ENCODE measurements at places on chromosomes 3 and 15.

DNA sequence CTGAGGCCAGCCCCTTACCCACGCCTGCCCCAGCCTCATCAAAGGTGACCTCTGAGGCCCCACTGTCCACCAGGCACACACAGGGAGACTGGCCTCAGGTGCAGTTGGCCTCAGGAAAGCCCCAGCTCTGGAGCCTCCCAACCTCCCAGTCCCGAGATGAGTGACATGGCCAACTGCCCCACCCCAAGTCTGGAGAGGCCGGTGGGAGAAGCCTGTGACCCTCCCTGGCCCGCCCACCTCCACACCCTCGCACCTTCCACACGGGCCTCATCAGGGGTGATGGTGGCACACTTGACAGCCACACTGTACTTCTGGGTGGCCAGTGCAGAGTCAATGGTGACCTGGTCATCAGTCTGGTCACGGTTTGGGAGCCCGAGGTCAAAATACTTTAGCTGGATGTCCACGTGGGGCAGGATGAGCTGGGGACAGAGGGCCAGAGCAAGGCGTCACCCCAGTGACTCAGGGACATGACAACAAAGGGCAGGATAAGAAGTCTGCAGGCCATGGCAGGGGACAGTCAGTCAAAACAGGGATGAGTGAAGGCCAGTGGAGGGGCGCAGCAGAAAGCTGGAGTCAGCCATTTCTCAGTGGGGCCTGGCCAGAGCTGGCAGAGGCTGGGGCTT, 11.9 kb downstream of the IDH2 start:
- no peak for DNase-seq

DNA sequence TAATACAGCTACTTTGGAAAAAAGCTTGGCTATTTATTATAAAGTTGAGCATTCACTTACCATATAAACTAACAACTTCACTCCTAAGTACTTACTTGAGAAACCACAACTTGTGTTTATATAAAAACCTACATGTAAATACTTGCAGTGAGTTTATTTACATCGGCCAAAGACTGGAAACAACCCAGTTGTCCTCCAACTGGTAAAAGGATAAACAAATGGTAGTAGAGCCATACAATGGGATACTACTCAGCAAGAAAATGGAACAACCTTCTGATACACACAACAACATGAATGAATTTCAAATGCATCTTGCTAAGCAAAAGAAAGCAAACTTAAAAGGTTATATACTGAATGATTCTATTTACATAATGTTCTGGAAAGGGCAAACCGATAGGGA, 63.7 kb downstream of the SLC7A14 start:
- no peak for DNase-seq

GRCh38 chr15:53266176-53266575, 476.0 kb upstream of the ONECUT1 start:
- no peak for DNase-seq

GRCh38 chr15:25643120-25643519, 204.3 kb upstream of the UBE3A start:
- DNase-seq = no peak

- DNase-seq = no peak
Observed at GRCh38 chr3:107627962-107628542, 105.3 kb downstream of the BBX start.

GRCh38 chr3:182895513-182896112, 84.7 kb downstream of the DCUN1D1 start:
- DNase-seq = no peak

GRCh38 chr3:123941121-123941520, 19.9 kb downstream of the CCDC14 start:
- no peak for DNase-seq

GRCh38 chr15:45474799-45475198, 47.8 kb downstream of the SLC30A4 start:
- no peak for DNase-seq

DNA sequence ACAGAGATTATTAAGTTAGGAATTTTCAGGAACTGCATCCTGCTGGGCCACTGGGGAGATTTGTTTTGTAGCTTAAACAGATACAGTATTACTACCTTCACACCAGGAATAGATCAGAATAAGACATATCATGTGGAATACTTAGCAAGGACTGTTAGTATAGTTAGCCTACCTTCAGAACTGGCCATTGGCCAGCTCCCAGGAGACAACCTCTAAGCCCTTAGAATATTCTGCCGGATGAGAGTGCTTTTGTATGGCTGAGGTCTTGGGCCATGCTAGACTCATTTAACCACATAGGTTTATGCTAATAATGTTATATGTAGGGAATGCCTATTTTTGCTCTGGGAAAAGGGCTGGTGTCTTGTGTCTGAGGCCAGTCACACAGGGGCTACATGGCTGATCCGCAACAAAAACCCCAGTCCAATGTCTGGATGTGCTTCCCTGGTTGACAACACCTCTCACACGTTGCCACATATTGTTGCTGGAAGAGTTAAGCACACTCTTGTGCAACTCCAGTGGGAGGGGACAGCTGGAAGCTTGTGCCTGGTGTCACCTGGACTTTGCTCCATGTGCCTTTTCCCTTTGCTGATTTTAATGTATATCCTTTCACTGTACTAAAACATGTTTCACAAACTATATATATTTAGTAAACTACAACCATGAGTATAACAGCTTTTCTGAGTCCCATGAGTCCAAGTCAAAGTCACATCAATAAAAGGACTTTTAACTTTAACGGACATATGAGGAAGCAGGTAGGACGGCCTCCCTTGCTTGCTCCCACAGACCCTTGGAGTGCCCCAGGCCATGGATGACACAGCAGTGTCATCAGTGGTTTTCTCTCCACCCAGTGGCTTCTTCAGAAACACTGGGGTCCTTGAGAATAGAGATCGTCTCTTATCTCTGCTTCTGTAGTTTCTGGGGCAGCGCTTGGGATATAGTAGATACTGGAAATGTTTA, 118.0 kb upstream of the C3orf80 start:
- DNase-seq = no peak

GRCh38 chr3:147385059-147386012, 21.0 kb downstream of the ZIC4 start:
- DNase-seq = no peak

DNA sequence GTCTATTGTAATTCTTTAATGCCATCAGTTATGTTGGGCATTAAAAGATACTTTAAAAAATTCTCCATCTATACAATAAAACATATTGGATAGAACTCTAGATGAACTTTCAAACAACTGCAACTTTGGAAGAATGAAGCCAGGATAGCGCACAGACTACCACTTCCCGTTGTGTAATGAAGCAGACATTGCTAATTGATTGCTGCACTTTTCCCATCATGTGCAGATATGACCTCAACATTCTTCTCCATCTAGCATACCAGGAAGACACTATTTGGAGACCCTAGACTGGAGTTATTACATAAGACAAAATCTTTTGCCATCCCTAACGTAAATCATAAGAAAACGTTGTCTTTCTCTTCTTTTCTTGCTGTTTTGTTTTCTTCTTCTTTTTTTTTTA, 75.0 kb downstream of the EDEM1 start:
- no peak for DNase-seq

DNA sequence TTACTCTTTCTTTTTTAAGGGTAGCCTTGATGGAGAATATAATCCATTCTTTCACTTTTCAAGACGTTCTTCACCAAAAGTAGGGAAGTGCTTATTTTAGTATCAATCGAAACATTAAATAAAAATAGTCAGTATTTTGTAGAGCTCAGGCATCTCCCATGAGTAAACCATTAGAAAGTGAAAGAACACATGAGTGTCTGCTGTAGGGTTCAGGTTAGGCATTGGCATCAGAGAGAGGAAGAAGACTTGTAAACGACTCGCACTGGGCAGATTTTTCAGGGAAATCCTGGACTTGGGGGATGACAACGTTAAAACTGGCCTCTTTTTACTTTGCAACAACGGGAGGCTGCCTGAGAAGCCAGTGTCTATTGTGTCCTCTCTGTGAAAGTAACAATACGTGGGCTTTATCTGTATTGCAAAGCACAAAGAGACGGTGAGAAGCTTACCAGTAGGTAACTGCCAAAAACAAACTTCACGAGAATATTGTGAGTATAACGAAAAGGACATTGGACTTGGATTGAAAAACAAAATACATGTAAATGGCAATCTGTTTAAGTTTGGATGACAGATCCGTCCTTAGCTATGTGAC, 451.7 kb downstream of the PYDC2 start:
- DNase-seq = no peak

DNA sequence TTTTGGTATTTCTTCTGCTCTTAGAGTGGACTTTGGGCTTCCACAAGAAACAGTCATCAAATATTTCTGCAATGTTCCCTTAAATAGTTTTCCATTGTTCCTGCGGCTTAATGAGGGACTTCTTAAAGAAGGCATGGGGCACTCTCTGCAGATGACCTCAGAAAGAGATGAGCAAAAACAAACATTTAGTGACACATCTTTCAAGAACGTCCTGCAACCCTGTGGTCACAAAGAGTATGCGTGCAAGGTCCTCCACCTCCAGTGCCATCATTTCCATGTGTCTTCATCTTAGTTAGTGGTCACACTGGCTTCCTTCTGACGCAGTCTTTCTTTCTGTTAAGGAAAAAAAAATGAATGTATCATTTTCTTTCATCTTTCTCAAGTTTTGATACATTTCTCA, 56.2 kb downstream of the GREM1 start:
- no peak for DNase-seq

DNA sequence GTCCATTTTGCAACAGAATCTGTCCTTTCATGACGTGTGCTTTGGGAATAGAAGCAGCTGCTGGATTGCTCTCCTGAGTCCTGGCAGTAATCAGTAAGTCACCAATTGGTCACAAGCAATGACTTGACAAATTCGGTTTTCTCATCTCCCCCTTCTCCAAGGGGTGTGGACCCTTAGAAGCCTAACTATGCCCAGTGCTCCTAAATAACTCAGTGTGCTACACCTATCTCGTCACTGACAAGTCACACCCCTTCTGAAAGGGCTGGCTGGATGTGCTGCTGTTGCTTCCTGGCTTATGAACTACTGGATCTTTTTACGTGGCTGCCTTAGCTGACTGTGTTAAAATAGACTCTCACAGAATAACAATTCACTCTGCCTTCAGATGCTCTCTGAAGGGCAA, 1351.5 kb downstream of the ZPLD1 start:
- no peak for DNase-seq

DNA sequence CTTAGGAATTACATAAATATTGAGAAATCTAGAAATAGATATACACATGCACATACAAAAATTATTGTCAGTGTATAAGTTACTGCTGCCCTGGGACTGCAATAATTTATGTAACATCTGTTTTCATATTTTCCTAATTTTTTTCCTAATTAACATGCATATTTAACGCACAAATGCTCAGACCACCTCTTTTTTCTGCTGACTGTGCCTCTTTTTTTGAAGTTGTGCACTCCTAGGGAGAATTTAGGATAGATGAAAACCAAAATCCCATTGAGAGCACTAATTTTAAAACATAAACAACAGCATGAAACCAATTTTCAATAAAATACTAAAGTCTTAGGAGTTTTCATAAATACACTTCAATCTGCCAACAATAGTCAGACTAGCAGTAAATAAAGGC, 154.0 kb downstream of the TBC1D5 start:
- DNase-seq = no peak

DNA sequence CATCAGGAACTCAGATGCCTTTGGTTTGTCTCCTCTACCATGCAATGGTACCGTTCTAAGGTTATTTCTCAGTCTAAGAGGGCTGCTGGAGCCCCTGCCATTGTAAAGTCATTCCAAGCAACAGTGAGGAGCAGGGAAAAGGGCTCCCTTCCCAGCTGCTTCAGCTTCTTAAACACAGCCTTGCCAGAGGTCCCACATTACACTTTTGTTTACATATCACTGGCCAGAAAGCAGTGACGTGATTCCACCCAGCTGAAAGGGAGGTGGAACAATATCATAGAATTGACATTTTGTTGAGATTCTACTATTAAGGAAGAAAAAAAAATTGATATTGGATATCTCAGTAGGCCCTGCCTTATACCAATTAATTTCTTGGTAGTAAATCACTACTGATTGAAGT, 194.6 kb downstream of the SUCLG2 start:
- no peak for DNase-seq

- no peak for DNase-seq
Observed at GRCh38 chr15:42919308-42919707, 1.3 kb downstream of the TTBK2 start.

DNA sequence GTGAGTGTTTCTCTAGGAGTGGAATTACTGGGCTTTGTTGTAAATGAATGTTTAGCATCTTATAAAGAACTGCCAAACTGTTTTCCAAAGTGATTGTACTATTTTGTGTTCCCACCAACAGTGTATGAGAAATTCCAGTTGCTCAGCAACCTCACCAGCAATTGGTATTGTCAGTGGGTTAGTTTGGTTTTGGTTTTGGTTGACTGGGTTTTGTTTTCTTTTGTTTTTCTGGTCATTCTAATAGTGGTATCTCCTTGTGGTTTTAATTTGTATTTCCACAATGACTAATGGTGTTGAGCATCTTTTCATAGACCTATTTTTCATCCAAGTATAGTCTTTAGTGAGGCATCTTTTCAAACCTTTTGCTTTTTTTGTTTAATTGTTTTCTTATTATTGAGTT, 27.1 kb downstream of the FILIP1L start:
- DNase-seq = no peak

DNA sequence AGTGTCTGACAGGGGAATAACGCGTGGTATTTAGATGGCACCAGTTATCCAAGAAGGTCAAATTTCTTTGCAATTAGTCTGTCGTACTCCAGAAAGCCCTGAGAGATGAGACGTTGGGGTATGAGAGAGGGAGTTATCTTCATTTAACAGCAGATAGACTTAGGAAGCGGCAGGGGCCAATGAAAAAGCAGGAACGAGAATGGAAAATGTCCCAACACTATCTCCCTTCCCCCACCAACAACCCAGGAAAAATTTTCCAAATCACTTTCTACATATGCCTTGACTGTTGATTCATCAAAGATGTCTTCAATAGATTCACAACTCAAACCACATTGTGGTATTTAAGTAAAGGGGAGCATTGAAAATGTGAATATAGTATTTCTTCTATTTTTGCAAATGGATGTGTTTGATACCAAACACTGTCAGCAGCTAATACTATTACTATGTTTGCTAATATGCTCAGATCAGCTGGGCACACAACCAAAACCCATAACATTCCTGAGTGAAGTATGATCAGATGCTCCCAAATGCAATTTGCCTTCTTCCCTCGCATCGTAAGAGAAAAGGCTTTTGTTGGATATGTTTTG, 13.3 kb upstream of the GREM1 start:
- no peak for DNase-seq

DNA sequence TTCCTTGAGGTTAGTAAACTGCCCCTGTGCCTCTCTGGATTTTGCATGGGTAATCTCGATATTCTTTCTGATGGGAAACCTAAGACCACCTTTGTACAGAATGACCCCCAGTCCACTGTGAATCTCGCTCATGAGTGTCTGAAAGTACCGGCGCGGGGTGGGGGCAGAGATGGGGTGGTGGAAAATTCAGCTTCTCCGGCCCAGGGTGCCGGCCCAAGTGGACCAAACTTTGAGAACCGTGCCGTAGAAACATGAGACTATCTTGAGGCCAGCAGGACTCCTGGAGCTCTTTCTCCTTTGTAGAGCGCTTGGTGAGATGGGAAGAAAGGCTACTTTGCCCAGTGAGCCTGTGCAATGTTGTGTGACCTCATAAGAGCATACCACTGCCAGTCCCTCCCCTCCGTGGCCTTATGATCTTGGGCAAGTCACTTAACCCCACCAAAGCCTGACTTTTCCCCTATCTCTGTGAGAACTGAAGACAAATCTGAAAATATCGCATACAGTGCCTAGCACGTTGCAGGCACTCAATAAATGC, 40.4 kb upstream of the VEPH1 start:
- DNase-seq = no peak

GRCh38 chr15:52117549-52117948, 5.0 kb upstream of the BCL2L10 start:
- DNase-seq = no peak

- no peak for DNase-seq
Observed at GRCh38 chr3:29695643-29696198, 414.9 kb downstream of the RBMS3 start.
